ENCODE measurements at places on chromosomes 2 and 18. TPM values are rescaled to one million over a fixed set of nuclear protein-coding genes. Genes with fewer than 3 reads are reported as not detected.

Gene DSG1
- total RNA-seq = not detected

Gene SPC25
- 39.3 TPM for total RNA-seq

Gene SERPINB5
- not detected for total RNA-seq

- peaks cover 52% of the 10 kb centered on the region for H3K36me3 ChIP-seq
- H3K27me3 ChIP-seq = no peaks in the 10 kb centered on the region
- H3K4me3 ChIP-seq = no peak overlapping the region
- DNase-seq = no peak
- H3K27ac ChIP-seq = no peak overlapping the region
Observed at GRCh38 chr2:86062043-86062442, 43.6 kb downstream of the POLR1A start.

- DNase-seq = no peak
- no peaks in the 10 kb centered on the region for H3K36me3 ChIP-seq
Observed at GRCh38 chr2:136997557-136997956, 232.2 kb downstream of the THSD7B start.

Measured in neural crest cell (in vitro differentiated cells).